Osteocyte (in vitro differentiated cells): ENCODE measurements at places on chromosomes 1 and 21. TPM values are rescaled to one million over a fixed set of nuclear protein-coding genes. Genes with fewer than 3 reads are reported as not detected.
A peak's percentile ranks its signal among the peaks of the same experiment; 100 is the strongest.

- DNase-seq = no peak
- peak overlapping the region; percentile 27 for H3K27ac ChIP-seq
- peaks cover 2% of the 10 kb centered on the region for H3K27me3 ChIP-seq
Measured at GRCh38 chr1:31422505-31423319, 9.7 kb downstream of the SERINC2 start.

DNA sequence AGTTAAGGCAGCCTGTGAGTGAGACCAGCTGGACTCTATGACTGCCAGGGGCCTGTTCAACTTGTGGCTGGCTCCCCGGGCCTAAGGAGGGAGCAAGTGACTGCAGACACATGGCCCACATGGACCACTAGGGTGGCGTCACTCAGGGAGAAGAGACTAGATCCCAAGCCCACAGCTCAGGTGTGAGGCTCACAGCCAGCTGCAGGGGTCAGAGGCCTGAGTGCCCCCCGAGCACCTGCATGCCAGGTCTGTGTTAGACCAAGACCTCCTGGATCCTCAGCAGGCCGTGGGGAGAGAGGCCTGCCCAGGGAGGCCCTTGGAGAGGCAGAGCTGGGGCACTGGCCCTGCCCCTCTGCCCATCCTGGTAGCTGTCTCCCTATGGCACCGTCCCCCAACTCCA, 142.4 kb upstream of the RUNX3 start:
- H3K4me3 ChIP-seq = no peak overlapping the region
- H3K27me3 ChIP-seq = peaks cover 6% of the 10 kb centered on the region
- H3K36me3 ChIP-seq = no peaks in the 10 kb centered on the region
- H3K4me1 ChIP-seq = no peaks in the 10 kb centered on the region
- DNase-seq = no peak

- no peaks in the 10 kb centered on the region for H3K27me3 ChIP-seq
- peaks cover 55% of the 10 kb centered on the region for H3K4me1 ChIP-seq
- no peak overlapping the region for H3K4me3 ChIP-seq
- DNase-seq = no peak
- H3K36me3 ChIP-seq = no peaks in the 10 kb centered on the region
Measured at GRCh38 chr1:234975122-234975940, 153.3 kb downstream of the TOMM20 start.

DNA sequence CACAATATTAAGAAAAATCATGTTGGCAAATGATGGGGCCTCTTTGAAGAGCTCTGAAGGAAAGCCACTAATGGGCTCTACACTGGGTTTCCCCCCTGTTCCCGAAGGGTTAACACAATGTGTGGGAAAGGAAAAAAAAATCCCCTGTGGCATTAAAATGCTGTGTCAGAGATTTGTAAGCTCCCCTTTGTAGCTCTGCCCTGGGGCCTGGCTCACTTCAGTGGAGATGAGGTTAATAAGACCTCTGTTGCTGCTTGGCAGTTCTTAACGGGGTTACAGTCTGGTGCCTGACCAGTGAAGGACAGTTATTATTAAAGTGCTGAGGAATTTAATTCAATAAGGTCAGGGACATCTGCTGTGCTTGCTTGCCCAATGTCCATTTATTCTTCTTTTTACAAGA, 129.7 kb upstream of the UBE2U start:
- H3K27ac ChIP-seq = no peak overlapping the region
- H3K36me3 ChIP-seq = no peaks in the 10 kb centered on the region
- H3K4me1 ChIP-seq = peaks cover 13% of the 10 kb centered on the region
- no peak for DNase-seq
- H3K4me3 ChIP-seq = no peak overlapping the region

- H3K4me1 ChIP-seq = peaks cover 26% of the 10 kb centered on the region
- no peak overlapping the region for H3K4me3 ChIP-seq
- peak overlapping the region; percentile 52 for H3K27ac ChIP-seq
- no peaks in the 10 kb centered on the region for H3K27me3 ChIP-seq
- H3K36me3 ChIP-seq = peaks cover 11% of the 10 kb centered on the region
Measured at GRCh38 chr21:37682966-37683365, 233.3 kb downstream of the KCNJ6 start.

DNA sequence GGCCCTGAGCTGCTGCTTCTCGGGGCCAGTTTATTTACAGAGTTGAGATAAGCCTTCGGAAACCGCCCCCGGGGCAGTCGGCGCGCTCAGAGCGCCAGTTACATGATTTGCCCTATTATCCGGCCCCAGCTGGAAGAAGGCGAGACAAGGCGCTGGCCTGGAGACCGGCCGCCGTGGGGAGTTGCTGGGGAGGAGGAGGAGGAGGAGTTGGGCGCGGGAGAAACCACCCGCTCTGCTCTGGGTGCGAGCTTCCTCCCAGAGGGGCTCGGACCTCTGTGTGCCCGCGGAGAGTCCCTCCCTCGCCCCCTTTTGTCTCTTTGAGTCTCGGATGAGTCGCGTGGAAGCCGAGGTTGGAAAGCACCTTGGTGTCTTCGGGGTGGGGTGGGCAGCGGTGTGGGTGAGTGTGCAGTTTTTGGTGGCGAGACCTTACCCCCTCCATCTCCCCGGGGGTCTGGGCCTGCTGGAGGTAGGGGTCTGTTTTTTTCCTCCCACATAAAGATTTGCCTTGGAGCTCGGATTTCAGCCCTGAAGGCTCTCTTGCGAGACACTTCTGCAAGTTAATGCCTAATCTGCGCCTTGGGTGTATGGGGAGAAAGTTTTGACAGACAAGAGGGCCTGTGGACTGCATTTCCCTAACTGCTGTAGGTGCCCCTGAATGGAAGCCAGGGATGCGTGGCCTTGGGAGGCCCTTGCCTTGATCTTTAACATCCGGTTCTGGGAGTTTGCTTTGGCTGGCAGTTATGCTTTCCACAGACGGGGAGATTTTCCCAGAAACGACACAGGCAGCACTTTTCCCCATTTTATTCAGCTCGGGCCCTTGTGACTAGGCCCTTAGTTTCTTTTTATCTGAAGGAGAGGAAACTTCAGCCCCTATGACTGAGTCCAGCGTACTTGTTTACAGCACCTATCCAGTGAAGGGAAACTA, 80.0 kb downstream of the NDUFS5 start:
- no peak for DNase-seq
- H3K4me1 ChIP-seq = peaks cover 40% of the 10 kb centered on the region
- no peaks in the 10 kb centered on the region for H3K36me3 ChIP-seq
- no peak overlapping the region for H3K27ac ChIP-seq
- H3K27me3 ChIP-seq = no peaks in the 10 kb centered on the region

The LAX1 gene
- not detected in 2 replicates for total RNA-seq

The PSMG1 gene
- 49.0 and 49.6 TPM in 2 replicates for total RNA-seq

The SHISAL2A gene
- total RNA-seq = not detected in 2 replicates

The PALMD gene
- total RNA-seq = 7.0 and 8.6 TPM in 2 replicates
